Kidney glomerular epithelial cell (primary cell): ENCODE measurements at places on chromosomes 4 and X.

GRCh38 chr4:103375278-103375677 is 177.1 kb upstream of the CENPE start:
- no peak for DNase-seq

GRCh38 chr4:995311-996026 is 2.3 kb upstream of the SLC26A1 start:
- no peak for DNase-seq

GRCh38 chrX:134908356-134908755 is 82.4 kb upstream of the SMIM10 start:
- no peak for DNase-seq

GRCh38 chr4:89056953-89057398 is at the start of gene FAM13A:
TSS of gene FAM13A (minus strand) at chr4:89057185. CDS start at chr4:89056964, 221 bp downstream.
- peak; percentile 89 for DNase-seq

DNA sequence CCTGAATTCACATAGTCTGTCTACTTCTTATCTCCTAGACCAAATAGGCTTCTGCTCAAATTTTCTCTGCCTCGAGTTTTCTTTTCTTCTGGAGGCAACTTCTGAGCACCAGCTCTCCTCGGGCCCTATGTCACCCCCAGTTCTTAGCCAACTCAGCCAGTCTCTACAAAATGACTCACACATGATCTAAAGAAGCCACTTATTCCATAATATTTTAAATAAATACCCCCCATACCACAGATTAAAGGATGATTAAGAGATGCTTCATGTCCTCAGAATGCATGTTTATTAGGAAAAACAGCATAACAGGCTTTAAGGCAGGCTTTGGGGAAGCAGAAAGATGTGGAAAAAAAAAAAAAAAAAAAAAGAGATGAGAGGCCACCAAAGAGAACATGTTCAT is 36.6 kb upstream of the DDX53 start:
- DNase-seq = no peak
